ENCODE measurements at places on chromosomes 11 and 22.
A peak's percentile ranks its signal among the peaks of the same experiment; 100 is the strongest.

- H3K36me3 ChIP-seq, result peaks cover 19% of the 10 kb centered on the region
- H3K27ac ChIP-seq, result no peak overlapping the region
- DNase-seq, result no peak
- H3K27me3 ChIP-seq, result no peaks in the 10 kb centered on the region
- H3K4me1 ChIP-seq, result peaks cover 29% of the 10 kb centered on the region
- H3K4me3 ChIP-seq, result no peak overlapping the region
Observed at GRCh38 chr11:65554842-65555430, 3.2 kb downstream of the LTBP3 start.

DNA sequence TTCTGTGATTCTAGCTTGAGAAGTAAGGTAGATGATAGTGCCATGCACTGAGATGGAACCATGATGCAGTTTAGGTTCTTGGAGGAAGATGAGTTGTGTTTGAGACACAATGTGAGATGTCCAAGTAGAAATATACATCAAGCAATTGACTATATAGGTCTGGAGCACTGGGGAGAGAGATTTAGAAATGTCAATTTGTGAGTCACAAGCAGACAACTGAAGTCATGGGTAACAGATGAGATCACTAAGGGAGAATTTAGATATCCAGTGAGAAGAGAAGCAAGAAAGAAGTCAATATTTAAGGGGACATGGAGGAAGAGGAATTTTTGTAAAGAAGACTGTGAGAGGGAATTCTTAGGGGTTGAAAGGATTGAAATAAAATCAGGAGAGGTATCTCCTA is 65.1 kb upstream of the RRAS2 start:
- DNase-seq, result peak; percentile 80
- H3K36me3 ChIP-seq, result no peaks in the 10 kb centered on the region
- H3K27me3 ChIP-seq, result no peaks in the 10 kb centered on the region
- H3K4me3 ChIP-seq, result no peak overlapping the region
- H3K4me1 ChIP-seq, result peaks cover 14% of the 10 kb centered on the region

GRCh38 chr22:40509401-40510134 is 127.0 kb downstream of the MRTFA start:
- H3K27me3 ChIP-seq, result no peaks in the 10 kb centered on the region
- peaks cover 36% of the 10 kb centered on the region for H3K4me1 ChIP-seq
- H3K27ac ChIP-seq, result peak overlapping the region; percentile 78
- no peaks in the 10 kb centered on the region for H3K36me3 ChIP-seq
- H3K4me3 ChIP-seq, result no peak overlapping the region

GRCh38 chr11:111494040-111494439 is 18.1 kb downstream of the BTG4 start:
- H3K4me1 ChIP-seq, result no peaks in the 10 kb centered on the region
- DNase-seq, result no peak
- no peak overlapping the region for H3K27ac ChIP-seq

GRCh38 chr11:9072626-9073176 is 18.7 kb downstream of the SCUBE2 start:
- H3K4me3 ChIP-seq, result no peak overlapping the region
- H3K27me3 ChIP-seq, result no peaks in the 10 kb centered on the region
- H3K27ac ChIP-seq, result no peak overlapping the region
- no peaks in the 10 kb centered on the region for H3K4me1 ChIP-seq

GRCh38 chr22:38098410-38099249 is 11.9 kb downstream of the BAIAP2L2 start:
- H3K4me3 ChIP-seq, result no peak overlapping the region
- peaks cover 4% of the 10 kb centered on the region for H3K4me1 ChIP-seq
- DNase-seq, result peak; percentile 69
- no peaks in the 10 kb centered on the region for H3K36me3 ChIP-seq
- no peak overlapping the region for H3K27ac ChIP-seq

Data from IMR-90 (cell line).